ENCODE measurements at places on chromosomes 5 and 9.

- DNase-seq: no peak
These were observed 179.8 kb downstream of the ROR2 start for GRCh38 chr9:91770229-91770628.

DNA sequence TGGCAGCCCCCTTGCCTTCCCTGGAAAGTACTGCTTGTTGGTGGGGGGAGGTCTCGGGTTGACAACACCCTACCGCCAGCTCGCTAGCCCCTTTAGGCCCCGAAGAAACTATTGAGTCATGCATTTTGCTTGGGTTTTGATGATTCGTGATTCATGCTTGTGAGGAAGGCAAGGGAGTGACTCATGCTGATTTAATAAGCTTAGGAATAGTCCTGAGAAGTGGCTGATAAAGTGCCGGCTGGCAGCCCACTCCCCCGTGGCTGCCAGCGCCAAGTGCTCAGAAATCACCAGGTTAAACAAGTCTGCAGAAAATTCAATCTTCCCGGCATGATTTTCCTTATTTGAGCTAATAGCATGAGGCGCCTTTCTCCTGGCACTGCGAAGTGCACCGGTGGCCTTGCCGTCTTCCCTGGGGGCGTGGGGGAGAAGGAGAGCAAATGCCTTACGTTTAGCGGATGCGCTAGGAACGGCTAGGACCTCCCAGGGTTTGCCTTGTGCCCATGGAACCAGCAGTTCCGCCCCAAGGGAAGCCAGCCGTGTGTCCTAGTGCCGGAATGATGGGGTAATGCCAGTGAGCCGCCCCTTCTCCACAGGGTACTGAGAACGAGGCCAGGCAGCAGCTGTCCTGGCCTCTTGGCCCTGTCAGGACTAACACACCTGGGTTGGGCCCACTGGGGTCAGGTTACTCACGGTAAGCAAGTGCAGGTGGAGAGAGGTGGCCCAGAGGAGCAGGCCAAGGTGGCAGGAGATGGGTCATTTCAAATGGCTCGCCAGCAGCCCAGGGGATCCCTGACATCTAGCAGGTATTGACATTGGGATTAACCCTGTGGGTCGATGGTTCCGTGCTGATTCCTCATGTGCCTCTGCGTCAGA, 151.9 kb downstream of the MACROH2A1 start:
- peak; percentile 73 for DNase-seq

DNA sequence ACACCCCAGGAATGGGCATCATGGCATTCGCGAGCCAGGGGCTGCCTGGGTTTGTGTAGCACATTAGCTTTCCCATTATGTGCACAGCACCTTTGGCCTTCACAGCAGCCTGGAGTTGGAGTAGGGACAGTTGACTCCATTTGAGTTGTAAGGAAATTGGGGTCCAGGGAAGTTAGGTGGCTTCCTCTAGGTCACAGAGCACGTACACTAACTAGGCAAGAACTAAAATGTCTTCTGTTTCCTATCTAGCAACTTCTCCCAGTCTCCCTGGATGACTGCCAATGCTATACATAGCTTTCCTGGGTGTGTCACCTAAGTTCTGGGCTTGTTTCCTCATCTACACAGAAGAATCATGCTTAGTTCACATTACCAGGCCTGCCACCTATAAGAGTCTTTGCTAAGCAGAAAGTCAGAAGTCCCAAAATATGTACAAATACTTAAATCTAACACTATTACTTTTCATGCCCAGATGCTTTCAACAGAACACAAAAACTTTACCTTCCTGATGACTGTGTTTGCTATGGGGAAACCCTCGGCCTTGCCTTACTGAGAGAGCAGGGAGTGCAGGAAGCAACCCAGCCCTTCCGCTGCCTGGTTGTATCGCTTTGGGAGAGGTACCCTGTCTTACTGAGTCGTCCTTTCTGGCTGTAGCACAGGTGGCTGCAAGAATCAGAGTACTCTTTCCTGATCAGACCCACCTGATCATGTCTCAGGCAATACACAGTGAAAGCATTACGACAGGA, 12.0 kb downstream of the MACROH2A1 start:
- peak; percentile 51 for DNase-seq

GRCh38 chr5:172091956-172092732, 85.7 kb upstream of the FBXW11 start:
- no peak for DNase-seq

DNA sequence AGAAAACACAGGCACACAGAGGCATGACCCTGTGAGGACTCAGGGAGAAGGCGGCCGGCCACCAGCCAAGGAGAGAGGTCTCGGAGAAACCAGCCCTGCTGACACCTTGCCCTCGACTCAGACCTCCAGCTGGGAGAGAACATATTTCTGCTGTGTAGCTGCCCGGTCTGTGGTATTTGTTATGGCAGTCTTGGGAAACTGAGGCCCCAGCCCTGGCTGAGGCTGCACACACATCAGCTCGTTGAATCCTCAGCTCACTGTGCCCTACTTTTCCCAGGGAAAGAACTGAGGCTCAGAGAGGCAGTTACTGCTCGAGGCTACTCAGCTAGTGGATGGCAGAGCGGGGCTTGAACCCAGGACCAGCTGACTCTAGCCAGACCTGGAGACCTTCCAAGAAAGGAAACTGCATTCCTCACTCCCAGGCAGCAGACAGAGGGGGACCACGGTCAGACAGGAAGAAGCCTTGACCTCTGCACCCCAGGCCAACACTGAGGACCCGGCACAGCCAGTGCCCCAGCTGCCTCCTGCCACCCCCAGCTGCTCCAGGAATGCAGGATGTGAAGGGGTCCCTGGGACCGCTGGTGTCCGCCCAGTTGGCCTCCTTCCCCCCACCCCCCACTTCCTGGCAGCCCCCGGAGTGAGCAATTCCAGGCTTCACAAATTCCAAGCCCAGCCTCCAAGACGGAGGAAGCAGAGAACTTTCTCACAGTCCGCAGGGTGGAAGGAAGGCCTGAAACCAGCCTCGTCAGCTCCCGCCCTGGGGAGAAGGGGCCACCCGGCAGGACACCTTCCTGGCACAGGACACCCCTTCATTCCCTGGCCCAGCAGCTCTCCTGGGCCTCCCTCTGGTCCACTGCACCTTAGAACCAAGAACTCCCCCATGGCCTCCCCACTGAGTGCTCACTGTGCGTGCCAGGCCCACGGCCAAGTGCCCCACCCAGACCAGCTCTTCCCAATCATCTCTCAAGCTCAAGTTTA, 69.9 kb downstream of the LRSAM1 start:
- peak; percentile 50 for DNase-seq

DNA sequence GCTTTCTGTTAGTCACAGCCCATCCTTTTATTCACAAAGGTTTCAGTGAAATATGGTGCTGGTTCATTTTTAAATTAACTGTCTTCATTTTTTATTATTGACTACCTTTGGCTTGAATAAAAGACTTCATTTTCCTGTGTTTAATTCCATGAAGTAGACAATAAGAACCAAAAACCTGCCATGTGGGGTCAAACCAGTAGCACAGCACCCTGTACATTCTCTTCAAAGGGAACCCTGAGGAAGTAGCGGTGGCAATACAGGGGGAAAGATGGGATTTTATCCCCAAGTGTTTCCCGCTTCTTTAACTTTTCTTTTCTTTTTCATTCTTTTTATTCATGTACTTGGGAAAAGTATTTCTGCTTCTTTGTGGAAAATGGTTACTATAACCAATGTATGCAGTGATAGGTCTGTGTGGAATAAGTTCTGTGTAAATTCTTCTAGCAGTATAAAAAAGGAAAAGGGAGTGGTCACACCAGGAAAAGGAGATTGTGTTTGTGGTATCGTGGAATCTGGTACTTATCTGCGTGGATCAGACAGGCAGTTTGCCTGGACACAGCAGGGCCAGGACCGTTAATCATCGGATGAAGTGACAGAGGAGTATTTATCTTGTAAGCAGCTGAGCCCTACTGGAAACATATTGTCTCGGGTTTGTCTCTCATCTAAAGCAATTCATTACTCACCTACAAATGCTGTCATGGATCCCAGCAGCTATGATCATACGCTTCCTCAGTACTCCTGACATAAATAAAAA, 94.2 kb downstream of the PPIC start:
- no peak for DNase-seq

DNA sequence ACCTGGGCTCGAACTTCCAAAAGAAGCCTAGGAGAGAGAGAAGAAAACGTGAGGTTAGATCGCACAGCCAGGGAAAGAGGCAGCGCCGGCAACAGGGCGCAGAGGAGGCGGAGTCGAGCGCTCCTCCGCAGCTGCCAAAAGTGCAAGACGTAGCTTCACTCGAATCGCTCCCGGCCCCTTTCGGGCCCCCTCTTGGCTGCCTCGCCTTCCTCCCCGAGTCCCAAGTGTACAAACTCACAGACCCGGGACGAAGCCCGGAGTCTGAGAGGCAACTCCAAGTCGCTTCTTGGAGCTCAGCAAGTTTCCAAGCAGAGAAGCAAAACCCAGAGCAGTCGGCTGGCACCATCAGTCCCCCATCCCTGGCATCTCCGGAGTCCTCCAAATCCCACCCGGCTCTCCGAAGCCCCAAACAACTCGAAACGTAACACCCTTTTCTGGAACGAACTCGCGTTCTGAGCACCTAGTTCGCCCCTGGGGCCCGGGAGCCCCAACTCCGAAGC, 1.2 kb downstream of the MIER3 start:
- peak; percentile 80 for DNase-seq

- DNase-seq: no peak
These were observed 176.7 kb upstream of the FGF10 start for GRCh38 chr5:44565902-44566301.

- no peak for DNase-seq
These were observed 5.0 kb downstream of the CHSY3 start for GRCh38 chr5:129909225-129909624.

- DNase-seq: no peak
These were observed 171.9 kb downstream of the ZNF462 start for GRCh38 chr9:107034831-107035230.

DNA sequence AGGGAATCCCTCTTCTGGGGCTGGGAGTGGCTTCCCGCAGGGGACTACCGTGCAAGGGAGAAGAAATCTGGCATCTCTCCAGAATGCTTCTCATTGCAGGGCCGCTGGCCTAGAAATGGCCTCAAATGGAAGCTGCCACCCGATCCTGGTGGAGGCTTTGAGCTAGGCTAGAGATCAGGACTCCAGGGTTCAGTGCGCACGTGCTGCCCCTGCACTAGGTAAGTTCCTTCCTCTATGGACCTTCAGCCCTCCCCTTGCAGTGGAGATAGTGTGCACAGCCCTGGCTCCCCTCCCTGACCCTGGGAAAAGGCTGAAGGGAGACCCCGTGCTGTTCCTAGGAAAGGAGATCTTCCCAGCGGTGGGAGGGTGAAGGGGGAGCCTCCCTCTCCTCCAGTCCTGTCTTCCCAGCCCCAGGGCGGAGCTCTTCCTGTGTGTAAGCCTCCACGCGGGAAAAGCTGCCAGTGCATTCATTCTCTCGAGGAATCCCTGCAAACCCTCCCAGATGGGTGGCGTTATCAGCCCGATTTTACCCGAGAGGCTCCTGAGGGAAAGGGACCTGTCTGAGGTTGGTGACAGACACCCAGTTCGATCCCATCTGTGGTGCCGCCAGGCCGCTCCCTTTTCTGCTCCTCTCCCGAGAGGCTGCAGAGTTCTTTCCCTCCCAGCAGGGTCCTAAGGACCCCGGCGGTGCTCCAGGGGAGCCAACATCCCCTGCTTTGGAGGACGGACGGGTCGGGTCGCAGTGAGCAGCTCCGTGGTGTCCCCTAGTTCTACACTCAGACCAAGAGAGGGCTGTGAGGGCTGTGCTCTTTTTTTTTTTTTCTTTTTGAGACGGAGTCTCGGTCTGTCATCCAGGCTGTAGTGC, 1.4 kb upstream of the CERCAM start:
- no peak for DNase-seq

DNA sequence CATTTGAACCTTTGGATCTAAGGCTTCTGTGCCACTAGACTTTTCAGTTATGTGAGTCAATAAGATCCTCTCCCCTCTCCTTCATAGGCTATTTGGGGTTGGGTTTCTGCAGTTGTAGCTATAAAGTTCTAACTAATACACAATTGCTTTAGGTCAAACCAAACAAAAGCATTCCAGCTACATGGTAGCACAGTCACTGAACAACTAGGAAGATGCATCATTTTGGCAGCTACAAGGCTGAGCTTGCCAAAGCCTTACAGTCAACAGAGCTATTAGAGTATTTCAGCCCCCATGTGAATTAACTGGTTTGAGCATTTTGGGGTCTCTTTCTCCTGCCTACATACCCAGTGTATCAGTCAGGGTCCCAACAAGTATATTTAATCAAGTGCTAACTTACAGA, 234.6 kb downstream of the ZNF608 start:
- no peak for DNase-seq

DNA sequence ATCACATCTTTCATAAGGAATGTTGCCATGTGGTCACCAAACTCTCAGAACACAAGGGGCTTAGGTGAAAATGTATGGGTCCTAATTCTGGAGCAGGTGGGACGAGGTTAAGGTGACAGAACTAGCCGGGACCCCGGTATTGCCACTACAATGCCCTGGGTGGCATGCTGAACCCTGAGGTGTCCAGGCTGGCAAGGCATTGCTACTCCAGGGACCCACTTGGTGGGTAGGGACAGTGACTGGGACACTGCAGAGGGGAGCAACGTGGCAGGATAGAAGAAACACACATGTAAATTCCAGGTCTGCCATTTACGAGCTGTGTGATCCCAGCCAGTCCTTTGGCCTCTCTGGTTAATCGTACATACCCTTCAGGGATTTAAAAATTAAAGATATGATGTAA, 206.9 kb upstream of the MVB12B start:
- DNase-seq: no peak

DNA sequence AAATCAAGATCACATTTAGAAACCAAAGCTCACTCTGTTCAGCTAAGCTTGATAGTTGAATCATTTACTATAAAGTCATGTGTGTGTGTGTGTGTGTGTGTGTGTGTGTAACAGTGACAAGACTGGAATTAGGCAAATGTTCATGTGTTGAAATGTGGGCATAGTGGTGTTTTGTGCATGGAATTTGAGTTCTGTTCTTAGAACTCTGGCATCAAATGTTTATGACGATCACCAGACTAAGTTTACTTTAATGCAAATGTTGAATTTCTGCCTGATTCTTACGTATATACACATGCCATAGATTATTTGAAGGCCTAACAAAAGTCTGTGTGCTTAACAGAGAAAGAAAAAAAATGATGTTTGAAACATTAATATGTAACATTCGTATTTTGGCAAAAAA, 72.8 kb upstream of the COL5A1 start:
- no peak for DNase-seq

- no peak for DNase-seq
These were observed 288.4 kb downstream of the EBF1 start for GRCh38 chr5:158811350-158811749.

- DNase-seq: no peak
These were observed at the start of gene PCDHB1 for GRCh38 chr5:141050622-141051520. PCDHB1 (plus strand) TSS chr5:141051374; CDS start chr5:141051471, 97 bp downstream.

DNA sequence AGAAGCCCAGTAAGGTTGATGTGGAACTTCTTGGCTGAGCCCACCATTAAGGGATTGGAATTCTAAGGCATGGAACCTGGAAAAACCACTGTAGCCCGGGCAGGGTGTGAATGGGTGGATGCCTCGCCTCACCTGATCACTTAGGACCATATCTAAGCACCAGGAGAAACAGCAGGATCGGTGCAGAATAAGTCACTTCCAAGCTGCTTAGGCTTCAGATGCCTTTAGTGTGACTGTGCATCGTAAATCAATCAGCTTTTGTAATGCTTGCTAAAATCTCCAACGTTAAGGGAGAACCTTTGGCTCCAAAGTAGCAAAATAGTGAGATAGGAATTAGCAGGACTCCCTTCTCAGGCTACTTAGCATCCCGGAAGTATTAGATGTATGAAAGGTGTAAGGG, 103.9 kb upstream of the MEGF10 start:
- peak; percentile 61 for DNase-seq
